C1 segment of cervical spinal cord (tissue), 14 donors: ENCODE measurements at places on chromosomes 11 and 22.

DNA sequence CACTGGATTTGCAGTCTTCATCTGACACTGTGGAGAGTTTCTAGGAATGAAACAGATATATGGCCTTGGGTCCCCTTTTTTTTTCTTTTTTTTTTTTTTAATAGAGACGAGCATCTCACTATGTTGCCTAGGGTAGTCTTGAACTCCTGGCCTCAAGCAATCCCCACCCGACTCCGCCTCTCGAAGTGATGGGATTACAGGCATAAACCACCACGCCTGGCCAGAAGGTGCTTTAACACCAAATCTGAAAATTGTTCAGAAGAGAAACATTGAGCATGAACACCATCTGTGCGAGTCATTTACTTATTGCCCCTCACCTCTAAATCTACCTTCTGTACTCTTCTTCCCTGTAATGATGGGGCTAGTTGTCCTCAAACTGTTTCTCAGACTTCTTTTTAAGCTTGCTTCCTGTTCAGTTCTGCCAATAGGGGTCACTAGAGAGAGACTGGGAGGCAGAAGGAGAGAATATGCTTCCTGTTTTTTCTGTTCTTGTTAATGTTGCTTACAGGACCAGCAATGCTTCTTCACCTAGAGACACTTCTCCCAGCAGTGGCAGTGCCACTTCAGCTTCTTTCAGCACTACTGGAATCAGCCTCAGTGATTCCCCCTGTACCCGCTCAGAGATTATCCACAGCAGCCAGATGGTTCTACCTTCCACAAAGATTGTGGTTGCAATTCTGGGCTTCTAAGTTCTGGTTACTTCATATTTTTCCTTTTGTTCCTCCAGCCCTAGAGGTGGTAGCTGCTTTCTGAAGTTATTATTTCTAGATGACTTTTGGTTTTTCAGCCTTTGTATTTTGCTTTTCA, 20.8 kb upstream of the ZBED5 start:
- no peak for DNase-seq

- DNase-seq: no peak
These were observed 21.0 kb upstream of the RBFOX2 start for GRCh38 chr22:36049678-36049997.

DNA sequence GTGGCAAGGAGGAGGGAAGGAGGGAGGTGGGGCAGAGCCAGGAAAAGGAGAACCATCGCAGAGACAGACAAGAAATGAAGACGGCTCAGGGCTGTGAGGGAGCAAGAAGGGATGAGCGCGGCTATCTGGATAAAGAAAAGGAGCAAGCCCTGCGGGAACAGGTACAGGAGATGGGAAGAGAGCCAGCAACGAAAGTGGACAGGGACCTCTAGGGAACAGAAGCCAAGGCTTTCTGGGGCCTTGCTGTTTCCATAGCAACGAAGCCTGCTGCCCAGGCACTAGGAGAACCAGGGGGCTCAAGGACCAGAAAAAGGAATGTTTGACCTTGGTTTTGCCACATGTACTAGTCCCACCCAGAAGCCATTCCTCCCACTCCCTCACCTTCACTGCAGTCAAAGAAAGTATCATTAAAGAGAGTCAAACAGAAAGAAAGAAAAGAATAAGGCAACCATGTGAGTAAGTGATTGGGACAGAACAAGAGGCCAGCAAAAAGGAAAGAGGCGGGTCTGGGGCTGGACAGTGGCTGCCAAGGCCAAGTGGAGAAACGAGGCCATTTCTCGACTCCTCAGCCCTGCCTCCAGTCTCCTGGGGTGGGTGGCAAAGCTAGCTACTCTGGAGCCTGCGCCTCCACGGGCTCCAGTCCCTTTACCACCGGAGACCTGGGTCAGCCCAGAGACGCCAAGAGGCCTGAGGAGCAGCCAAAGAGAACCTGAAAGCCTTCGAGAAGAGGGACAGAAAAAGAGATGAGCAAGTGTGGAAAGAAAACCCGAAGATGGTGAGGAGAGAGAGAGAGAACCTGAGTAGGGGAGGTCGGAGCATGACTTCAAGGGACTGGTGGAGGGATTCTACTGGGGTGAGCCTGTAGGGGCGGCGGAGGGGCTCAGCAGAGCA, 35.1 kb downstream of the NRXN2 start:
- no peak for DNase-seq

- no peak for DNase-seq
These were observed 3.2 kb upstream of the CSDC2 start for GRCh38 chr22:41557401-41558240.

DNA sequence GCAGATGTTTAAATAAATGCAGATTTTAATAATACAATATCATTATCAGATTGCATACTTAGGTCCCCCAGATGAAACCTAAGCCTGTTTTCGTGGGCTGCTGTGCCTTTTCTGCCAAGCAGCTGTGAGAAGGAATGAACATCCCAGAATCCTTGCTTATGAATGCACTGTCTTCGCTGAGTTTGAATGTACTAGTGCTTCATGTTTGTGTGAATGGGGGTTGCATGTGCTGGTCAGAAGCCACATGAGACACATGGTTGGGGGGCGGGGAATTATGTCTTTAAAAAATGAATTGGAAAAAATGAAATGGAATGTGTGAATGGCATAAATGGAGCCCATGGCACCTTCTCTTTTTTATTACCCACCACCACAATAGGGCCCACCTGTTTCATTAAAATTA, 125.4 kb upstream of the HSD17B12 start:
- DNase-seq: no peak

DNA sequence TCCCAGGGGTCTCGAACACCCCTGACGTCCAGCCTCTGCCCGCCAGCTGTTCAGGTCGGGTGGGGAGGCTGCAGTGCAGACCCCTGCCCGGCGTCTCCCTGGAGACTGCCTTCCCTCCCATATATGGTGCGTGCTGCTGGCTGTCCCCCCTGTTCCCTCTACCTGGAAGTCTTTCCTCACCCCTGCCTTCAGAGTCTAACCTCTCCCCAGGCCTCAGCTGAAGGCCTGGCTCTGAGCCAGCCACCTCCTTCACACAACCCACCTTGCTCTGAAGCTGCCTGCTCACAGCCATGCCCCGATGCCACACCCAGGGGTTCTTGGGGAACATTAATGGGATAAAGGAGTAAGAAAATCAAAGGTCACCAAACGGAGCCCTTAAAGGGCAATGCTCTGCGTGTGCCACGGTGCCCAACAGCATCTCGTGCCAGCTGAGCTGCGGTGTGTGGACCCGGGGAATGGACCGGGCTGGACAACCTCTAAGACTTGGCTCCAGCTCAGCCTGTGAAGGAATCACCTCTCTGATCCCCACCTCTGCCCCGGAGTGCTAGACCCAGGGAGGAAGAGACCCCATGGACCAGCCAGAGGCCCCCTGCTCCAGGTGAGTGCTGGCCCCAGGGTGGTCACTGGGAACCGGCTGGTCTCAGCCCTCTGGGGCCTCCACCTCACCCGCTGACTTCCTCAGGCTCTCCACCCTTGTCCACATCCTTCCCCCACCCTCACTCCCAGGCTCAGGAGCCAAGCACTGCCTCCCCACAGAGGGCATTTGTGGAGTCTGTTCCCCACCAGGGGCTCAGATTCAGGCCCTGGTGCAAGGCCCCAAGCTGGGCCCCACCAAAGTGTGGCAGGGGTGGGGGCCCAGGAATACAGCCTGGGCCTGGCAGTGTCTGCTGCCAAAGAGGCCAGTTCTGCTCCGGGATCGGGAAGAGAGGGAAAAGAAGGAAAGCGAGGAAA, at the start of gene NLRP6:
TSS of gene NLRP6 (plus strand) at position 407 of the 951 bp plus-strand sequence. CDS start at position 570, 163 bp downstream.
- no peak for DNase-seq

- no peak for DNase-seq
These were observed 12.6 kb upstream of the COX8A start for GRCh38 chr11:63961608-63962412.

DNA sequence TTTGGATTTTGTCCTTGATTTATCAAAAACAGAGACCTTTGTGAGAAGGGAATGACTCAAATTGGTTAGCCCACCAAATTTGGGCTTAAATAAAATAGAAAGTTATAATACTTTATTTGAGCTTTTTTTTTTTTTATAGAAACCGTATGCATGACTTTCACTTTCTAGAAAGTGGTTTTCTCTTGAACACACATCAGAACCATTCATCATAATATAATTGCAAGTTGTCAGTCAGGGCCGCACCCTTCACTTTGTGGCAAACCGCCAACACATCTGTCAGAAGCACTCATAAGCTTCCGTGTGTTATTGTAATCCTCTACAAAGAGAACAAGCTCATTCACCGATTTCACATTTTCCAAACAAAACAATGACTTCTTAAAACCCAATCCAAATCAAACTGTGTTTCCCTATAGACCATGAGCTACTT, 76.1 kb downstream of the SOX6 start:
- no peak for DNase-seq
